GM13976 (cell line): ENCODE measurements at places on chromosomes 6 and 20.

- no peak for DNase-seq
Measured at GRCh38 chr6:167839343-167839742, 12.6 kb downstream of the AFDN start.

DNA sequence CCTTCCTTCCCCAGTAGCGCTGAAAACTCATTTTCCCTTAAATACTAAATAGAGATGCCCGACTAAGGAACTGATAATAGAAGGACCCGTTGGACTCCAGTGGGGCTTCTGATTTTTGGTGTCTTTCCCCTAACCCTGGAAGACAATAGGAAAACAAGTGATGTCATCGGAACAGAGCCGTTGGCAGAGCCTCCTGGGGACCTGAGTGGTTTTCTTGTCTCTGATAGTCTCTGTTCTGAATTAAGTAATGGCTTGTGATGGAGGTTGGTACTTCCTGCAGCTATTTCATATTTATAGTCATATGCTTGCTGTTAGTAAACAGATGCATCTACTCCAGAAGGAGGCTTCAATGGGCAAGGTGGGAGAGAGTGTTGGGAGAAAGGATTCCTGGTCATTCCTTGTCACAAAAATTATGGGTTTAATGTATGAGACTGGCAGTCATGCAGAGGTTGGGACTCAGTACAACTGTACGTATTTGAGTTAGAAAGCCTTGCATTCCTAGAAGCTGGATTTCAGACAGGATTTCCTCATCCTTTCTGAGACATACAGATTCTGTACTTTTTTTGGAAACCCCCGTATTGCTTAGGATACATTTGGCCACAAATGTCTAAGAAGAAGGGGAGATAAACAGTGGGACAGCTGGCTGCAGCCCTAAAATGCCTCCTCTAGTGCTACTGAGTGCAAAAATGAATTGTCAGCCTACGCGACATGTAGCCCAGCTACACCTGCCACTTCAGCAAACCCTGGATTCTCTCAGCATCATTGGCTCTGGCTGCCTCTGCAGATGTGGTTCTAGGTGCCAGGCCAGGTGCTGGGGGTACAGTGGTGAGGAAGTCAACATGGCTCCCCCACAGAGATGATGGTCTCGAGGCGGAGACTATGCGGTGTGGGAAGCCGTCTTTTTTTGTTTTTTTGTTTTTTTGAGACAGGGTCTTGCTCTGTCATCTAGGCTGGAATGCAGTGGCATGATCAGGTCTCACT lies 38.1 kb downstream of the CDS2 start:
- no peak for DNase-seq

DNA sequence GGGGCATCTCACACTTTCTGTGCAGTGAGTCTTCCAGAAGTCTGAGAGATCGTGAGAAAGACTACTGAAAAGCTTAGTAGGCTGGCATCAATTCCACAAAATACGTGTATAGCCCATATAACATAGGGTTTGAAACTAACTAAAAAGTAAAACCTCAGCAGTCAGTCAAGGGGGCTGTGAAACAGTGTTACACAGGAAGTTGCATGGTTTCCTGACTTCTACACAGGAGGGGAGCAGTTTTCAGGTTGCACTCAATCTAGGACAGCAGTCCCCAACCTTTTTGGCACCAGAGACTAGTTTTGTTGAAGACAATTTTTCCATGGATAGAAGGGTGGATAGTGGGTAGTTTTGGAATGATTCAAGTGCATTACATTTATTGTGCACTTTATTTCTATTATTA lies 4.7 kb upstream of the LY86 start:
- no peak for DNase-seq

GRCh38 chr20:8932192-8933165 lies 136.4 kb upstream of the PLCB4 start:
- no peak for DNase-seq

DNA sequence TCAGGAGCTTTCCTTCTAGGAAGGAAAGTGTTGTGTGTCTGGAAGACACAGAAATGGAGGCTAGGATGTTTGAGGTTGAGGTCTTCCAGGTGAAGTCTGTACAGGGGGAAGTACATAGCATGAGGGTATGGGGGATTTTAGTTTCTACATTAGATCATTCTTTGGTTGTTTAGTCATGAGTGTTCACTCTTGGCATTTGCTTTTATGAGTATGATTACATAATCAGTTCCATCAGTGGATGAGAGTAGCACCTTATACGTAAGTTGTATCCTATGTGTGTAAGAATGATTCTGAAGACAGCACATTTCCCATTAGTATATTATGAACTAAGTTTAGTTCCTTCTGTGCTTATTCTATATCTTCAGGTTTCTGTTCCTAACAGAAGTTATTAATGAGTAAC lies 1.9 kb downstream of the CDYL start:
- peak; percentile 53 for DNase-seq

- no peak for DNase-seq
Measured at GRCh38 chr20:15240801-15241200, 903.4 kb upstream of the FLRT3 start.

DNA sequence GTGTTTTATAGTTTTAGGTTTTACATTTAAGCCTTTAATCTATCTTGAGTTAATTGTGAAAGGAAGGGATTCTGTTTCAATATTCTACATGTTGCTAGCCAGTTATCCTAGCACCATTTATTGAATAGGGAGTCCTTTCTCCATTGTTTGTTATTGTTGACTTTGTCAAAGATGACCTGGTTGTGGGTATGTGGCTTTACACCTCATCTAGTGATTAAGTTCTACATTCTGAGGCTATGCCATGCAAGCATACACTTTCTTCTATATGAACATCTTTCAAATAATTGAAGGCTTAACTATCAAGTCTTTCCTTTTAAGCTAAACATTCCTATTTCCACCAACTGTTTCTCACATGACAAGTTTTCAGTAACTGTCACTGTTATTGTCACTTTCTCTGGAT lies 46.1 kb downstream of the ME1 start:
- DNase-seq, result no peak

- no peak for DNase-seq
Measured at GRCh38 chr6:4316867-4317400, 181.6 kb upstream of the ECI2 start.

GRCh38 chr6:169323221-169323620 lies 69.6 kb upstream of the THBS2 start:
- DNase-seq, result no peak

GRCh38 chr6:6998194-6998569 lies 109.6 kb upstream of the RREB1 start:
- DNase-seq, result no peak

DNA sequence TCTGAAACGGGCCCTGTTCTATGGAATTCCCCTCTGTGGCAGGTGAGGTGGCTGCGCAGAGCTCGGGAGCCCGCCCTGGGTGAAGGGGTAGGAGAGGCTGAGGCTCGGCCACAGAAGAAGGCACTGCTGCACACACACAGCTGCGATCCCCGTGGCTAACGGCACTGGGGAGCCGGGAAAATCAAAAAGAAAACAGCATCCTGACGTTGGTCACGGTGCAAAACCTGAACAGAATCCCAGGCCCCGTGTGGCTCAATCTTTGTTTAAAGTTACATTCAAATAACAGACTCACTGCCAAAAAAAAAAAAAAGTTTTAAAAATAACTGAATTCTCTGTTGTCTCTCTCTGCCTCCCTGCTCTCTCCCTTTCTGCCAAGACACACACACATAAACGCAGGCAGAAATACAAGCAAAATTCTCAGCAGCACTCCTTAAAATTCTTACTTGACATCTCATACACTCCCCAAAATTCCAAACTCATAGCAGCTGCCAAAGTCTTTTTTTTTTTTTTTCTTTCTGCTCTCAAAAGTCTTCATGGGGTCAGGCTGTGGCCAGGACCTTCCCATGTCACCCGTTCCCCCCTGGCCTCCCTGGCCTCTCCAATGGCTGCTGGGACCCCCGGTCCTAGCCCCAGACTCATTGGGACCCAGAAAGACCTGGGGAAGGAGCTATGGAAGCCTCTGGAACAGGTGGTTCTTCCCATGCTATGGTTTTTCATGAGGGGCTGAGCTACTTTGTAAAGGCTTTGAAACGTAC lies 248.8 kb downstream of the TTLL2 start:
- DNase-seq, result no peak

DNA sequence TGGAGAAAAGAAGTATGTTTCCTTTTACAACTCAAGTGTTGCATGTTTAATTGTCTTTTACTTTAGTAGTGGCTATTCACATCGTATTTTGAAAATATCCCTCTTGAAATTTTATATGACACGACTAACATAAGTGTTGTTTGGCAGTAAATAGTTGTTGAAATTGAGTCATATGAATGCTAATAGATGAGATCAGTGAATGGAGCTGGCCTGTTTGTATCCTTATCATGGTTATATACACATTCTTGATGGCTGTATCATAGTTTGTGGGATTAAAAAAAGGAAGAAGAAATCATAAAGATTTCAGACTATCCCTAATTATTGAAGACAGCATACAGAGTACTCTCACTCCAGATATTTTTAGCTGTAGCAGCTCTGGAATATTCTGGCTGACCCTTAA lies 8.2 kb upstream of the RAE1 start:
- DNase-seq, result no peak

DNA sequence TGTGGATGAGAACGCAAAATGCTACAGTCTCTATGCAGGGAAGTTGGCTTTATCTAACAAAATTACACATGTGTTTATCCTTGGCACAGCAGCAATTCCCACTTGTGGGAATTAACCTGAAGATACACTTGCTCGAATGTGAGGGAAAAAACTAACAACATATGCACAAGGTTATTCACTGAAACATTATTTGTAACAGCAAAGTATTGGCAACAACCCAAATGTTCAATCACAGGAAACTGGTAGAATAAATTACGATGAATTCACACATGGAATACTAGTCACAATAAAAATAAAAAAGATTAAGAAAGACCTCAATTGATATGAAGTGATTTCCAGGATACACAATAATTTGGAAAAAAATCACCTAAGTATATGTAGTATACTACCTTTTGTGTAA lies 68.1 kb upstream of the OGFRL1 start:
- no peak for DNase-seq

DNA sequence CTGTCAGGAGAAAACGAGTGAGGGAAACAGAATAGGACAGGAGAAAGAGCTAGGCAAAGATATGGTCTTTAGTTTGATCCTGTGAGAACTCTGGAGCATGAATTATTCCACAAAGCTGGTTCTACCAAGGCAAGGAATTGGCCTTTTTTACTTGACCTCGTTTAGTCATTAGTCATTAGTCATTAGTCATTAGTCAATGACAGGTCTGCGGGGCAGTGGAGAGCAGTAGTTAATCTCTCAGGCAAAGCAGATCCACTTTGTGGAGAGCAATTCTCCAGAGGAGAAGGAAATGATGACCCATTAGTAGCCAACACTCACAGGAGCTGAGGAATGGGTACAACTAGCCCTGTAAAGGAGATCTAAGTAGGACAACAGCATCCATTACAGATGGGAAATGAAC lies 22.0 kb upstream of the ABCC10 start:
- no peak for DNase-seq

GRCh38 chr6:81565071-81565470 lies 187.4 kb downstream of the TENT5A start:
- no peak for DNase-seq

DNA sequence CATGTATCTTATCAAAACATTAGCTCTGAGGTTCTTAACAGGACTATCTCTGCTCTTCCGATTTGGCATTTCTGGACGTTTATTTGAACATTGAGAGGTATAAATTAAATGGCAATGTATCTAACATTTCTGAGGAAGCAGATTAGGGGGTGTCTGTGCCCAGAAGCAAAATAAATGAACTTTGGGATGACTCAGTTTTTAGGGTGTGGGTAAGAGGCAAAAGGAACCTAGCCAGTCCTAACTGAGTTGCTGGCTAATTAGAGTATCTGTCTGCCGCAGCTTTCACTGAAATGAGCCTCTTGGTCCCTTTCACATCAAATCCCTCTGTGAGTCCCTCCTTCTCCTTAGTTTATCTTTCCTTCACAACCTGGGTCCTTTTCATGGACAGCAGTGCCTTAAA lies 1.1 kb downstream of the RNF144B start:
- DNase-seq, result no peak

- no peak for DNase-seq
Measured at GRCh38 chr20:33526769-33527168, 36.9 kb downstream of the CBFA2T2 start.

GRCh38 chr20:48725555-48725991 lies 102.2 kb downstream of the PREX1 start:
- no peak for DNase-seq

DNA sequence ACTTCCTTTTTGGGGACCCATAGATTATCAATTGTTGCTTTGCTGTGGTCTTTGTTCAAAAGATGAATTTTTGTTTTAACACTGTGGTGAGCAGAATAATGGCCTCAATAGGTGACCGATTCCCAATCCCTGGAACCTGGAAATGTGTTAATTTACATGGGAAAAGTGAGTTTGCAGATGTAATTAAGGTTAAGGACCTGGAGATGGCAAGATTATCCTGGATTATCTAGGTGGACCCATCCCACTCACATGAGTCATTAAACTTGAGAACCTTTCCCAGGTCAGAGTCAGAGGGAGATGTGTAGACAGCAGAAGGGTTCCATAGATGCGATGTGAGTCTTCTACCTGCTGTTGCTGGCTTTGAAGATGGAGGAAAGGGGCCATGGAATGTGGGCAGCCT lies 36.2 kb upstream of the HBS1L start:
- no peak for DNase-seq

DNA sequence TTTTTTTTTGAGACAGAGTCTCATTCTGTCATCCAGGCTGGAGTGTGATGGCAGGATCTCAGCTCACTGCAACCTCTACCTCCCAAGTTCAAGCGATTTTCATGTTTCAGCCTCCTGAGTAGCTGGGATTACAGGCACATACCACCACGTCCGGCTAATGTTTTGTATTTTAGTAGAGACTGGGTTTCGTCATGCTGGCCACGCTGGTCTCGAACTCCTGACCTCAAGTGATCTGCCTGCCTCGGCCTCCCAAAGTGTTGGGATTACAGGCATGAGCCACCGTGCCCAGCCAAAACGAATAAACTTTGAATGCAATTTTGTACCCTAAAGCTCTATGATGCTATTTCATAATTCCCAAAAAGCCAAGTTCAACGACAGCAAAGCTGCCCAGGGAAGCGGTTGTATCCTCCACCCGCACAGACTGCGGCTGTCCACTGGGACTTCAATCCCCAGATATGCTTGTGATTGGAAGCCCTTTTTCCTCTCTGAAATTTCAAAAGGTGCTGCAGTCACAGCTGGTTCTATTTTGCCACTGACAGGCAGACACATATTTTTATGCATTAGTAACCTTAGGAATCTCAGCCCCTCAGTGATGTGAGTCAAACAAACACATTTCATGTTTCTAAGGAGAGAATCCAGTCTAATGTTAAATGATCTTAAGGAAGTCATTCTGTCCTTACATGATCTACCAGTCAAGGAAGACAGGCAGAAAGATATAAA lies 8.7 kb upstream of the RAMACL start:
- DNase-seq, result no peak

GRCh38 chr20:1334370-1334731 lies 5.4 kb upstream of the SDCBP2 start:
- DNase-seq, result no peak

DNA sequence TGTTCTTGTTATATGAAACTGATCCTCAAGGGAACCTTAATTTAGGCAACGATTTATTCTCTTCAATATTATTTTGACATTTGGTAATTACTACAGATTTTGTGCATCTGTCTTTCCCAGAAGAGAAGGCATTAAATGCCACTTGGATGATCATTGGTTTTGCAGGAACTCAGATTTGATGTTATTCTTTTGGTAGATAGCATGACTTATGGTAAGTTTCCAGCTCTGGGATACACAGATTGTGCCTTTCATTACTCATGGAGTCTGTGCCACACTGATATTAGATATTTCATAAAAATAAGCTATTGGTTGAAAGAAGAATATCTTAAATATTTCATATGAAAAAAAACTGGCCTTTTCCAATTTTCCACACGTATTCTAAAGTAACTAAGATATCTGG lies 120.1 kb downstream of the AIG1 start:
- no peak for DNase-seq

- no peak for DNase-seq
Measured at GRCh38 chr6:129643968-129644367, 66.0 kb downstream of the ARHGAP18 start.
